ENCODE measurements at places on chromosomes 1 and 21.
A peak's percentile ranks its signal among the peaks of the same experiment; 100 is the strongest.

GRCh38 chr1:224503161-224504118, 68.8 kb upstream of the WDR26 start:
- peak; percentile 100 for DNase-seq

GRCh38 chr1:58231204-58231603, 315.3 kb downstream of the OMA1 start:
- no peak for DNase-seq

DNA sequence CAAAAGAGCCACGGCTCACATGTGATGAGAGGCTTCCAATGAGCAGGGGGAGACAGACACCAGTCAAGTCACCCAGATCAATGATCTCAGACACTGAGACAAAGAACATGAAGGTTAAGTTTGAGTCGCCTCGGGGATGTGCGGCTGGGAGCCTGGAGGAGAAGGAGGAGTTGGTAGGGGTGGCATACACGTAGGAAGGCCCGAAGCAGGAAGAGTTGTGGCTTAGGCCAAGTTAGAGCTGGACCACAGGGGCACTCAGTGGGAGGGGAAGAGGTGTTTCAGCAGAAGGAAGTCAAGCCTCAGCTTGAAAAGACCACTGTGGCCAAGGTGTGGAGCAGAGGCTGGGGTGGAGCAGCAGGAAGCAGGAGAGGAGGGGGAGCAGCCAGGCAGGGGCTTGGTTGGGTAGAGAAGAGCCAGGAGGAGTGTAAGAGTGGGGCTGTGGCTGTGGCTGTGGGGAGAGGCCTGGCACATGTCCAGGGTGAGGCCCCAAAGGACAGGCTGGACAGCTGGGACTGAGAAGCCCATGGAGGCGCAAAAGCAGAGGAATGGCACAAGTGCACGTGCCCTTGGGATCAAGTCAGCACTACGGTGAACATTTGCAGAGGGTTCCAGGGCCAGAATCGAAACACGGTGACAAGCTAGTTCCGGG, 27.6 kb downstream of the CTNNBIP1 start:
- DNase-seq, result no peak

GRCh38 chr21:34302521-34302920, 61.3 kb upstream of the KCNE2 start:
- no peak for DNase-seq
